ENCODE measurements at places on chromosomes 1 and 21.

DNA sequence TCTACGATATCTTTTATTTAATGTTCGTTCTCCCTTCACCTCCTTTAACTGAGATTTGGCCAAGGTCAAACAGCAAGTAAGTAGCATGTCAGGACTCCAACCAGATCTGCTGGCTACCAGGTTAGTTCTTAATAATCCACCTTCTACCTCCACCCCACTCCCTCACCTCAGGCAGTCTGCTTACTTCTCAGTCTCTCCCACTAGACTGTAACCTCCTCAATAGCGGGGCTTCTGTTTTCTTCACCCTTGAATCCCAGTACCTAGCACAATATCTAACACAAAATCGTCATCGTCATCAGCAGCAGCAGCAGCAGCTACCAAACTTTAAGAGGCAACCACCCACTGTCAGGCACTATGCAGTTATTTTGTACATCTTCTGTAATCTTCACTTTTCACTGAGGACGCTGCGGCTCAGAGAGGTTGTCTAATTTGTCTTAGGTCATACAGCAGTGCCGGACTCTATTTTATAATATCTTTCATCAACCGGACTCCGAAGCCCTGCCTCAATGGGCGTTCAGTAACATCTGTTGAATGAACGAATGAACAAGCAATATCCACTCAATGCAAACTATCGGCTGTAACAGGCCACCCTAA, 859 bp upstream of the MAGI3 start:
- no peak for DNase-seq

DNA sequence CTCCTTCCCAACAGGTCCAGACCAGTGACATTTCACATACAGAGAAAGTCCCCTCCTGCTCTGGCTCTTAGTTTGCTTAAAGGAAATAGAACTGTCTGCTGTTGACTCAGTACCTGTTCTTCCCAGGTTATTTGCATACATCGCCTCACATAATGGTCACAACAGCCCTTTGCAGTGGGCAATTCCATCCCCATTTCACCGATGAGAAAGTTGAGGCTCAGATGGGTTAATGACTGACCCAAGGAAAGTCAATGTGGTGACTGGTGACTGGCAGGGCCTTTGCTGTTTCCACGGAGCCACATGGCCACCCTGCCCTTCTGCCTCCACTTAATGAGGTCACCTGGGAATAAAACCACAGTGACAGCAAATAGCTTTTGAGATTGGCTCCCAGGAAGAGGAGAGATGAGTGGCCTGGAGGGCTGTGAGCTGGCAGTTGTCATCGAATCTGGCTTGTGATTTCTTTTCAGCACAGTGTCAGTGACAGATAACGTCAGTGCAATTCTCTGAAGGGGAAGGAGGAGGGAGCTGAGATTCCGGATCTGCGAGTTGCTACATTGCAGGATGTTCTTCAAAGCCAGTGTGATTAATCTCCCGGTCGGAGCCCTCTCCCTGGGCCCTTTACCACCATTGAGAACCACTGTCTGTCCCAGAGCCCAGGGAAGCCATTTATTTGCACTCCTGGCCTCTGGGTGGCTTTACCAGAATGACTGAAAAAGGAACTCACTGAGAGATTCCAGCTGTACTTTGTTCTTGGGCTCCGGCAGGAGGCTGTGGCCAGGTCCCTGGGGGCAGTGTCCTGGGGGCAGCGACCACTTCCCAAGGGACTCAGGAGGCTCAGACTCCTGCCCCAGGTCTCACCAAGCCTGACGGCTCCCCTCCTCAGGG, 117.2 kb downstream of the CNIH3 start:
- no peak for DNase-seq

DNA sequence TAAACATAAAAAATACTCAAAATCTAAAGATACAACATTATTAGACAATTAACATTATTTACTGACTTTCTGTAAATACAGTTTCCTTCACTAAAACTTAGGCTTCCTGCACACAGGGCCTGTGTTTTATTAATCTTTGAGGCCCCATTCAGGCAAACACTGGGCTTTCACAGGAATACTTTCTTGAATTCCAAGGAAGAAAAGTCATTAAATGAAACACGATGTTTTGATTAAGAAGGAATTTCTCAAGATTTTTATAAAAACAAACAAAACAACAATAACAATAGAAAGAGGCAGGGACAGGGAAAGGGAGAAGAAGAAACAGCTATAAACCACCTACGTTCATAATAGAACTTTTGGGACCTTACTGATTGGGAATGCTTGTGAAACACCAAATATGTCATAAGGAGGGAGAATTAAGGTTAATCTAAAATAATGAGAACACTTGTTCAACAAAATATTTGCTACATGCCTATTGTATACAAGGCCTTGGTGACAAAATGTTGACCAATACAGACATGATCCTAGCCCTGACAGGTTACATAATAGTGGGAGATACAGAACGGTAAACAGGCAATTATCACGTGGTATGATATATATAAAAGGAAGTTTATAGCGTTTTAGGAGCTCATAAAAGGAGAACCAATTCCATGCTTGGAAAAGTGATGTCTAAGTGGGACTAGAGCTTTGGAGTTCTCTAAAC, 3.6 kb downstream of the DDAH1 start:
- DNase-seq = no peak

DNA sequence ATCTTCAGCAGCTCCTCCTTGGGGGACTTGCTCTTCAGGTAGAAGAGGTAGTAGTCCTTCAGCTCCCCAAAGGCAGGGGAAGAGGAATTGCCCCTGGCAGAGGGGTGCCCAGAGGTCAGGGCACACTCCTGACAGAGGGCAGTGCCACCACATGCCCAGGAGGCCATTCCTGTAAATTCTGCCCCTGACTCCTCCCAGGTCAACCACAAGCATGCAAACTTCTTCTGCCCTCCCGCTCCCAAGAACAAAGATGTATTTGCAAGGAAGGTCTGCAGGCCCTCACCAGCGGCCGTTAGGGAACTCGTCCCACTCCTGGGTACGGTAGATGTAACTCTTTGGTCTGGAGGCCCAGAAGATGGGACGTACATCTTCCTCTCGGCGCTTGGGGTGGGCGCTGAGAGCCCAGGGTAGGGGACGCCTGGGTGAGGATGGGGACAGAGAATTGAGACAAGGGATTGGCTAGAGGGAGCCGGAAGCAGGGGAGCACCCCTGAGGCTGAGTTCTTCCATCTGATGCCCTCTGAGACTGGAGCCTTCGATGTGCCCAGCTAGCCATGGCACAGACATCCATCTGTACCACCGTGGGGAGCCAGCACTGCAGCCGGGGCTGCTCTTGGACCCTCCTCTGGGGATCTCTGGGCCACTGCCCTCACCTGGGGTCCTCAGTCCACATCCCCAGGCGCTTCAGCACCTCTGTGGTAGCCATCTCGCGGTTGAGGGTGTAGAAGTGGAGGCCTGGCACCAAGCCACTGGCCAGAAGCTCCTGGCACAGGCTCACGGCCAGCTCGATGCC, 11.1 kb downstream of the MTHFR start:
- no peak for DNase-seq

DNA sequence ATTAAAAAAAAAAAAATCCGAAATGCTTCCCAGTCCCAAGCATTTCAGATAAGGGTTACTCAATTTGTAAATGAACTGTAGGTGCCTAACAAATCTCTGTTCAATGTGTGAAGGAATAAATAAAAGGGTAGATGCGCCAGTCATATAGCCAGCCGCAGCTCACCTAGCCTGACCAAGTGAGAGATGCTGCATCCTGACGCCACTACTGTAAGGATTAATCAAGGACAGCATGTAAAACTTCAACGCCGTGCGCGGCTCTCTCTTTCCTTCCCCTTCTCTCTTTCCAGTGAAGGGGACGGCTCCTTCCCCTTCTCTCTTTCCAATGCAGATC, 441 bp downstream of the PPT1 start:
- DNase-seq = no peak

DNA sequence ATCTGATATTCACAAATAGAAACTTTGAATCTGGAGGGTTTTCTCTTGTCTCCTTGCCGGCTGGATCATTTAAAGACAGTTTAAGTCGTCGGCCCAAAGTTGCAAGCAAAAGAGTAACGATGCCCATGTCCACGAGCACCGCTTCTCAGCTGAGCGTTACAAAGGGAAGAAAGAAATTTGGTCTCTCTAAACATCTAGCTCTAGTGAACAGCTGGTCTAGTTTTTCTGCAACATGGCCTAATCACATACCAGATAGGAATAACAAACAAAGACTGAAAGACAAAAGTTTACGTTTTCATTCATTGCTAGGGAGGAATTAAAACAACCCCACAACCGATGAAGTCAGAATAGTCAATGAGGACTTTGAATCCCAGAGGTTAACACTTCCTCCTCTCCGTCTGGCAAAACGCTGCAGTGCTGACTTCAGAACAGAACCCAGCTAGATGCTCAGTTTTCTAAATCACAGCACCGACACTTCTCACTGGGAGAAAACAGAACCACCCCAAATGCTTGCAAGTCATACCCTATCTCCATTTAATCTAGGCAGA, 69.4 kb downstream of the NTPCR start:
- DNase-seq = no peak

DNA sequence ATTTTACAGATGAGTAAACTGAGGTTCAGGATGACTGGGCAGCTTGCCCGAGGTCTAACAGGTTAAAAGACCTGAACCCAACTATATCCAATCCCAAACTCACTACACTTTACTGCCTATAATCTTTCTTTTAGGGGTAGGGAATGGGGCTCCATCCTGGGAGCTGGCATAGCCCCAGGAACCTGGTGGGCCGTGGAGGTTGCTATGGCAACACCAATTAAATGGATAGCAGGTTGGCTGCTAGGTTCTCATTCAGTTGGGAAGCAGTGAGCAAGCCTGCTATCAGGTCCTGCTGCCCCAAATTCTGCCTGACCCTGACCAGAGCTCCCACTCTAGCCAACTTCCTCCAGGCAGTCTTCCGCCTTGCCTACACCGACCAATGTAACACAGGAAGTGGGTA, 40.9 kb downstream of the LRP8 start:
- no peak for DNase-seq

- no peak for DNase-seq
Observed at GRCh38 chr1:230173187-230173975, 106.3 kb downstream of the GALNT2 start.

- DNase-seq = no peak
Observed at GRCh38 chr21:37199057-37199924, 67.8 kb downstream of the VPS26C start.

- DNase-seq = peak; percentile 71
Observed at GRCh38 chr1:119711804-119712341, at the start of gene PHGDH. Gene PHGDH, plus strand, starts transcription at chr1:119711934. Its CDS starts 89 bp downstream, at chr1:119712023.

DNA sequence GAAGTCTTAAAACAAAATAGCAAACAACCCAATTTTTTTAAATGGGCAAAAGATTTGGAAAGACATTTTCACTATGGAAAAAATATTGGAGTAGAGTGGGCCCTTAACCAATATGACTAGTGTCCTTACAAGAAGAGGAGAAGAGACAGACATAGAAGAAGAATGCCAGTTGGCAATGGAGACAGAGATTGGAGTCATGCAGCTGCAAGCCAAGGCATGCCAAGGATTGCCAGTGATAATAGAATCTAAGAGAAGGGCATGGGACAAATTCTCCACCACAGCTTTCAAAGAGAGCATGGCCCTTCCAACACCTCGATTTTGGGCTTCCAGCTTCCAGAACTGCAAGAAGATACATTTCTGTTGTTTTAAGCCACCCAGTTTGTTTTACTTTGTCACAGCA, 92.7 kb downstream of the RGS2 start:
- DNase-seq = no peak

- no peak for DNase-seq
Observed at GRCh38 chr1:244164511-244164890, 113.4 kb downstream of the ZBTB18 start.

DNA sequence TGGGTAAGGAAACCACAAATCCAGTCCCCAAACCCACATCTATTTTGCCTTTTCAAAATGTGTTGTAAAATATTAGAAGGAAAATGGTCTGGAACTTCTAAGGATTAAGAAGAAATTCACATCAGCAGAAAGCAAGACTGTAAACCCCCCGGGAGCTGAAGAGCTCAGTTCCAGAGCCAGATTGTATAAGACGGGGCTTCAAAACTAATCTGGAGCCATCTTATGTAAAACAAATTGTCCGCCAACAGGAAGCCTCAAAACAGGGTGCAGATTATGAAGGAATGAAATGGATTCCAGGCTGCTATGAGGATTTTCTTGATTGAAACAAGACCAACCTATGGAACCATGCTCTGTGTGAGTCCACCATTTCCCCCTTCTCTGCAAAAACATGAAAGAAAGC, 25.1 kb upstream of the HUNK start:
- DNase-seq = no peak
